ENCODE measurements at places on chromosomes 3 and 15.

DNA sequence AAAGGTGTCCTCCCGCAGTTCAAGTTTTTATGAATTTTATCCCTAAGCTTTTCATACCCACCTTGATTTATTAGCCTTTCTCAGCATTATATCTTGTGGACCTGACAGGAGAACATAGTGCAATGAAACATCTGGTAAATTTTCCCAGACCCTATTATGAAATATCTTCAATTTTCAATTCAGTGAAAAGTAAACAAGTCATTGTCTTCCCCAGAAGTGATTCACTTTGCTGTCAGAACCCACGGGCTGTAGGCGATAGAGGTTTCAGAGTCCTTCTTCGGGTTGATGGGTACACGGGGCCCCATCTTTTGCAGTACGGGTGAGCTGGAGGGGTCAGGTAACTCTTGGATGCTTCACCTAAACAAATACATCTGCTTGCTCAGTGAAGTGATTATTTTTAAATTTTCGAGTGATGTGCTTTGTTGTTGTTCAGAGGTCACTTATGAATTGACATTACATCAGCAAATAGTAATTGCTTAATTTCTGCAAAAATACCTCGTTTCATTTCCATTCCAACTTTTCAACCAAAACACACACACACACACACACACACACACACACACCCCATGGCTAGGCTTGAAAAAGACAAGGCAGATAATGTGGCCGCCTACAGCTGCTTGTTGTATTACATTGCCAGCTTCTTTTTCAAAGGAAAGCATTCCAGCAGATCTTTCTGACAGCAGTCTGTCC is 102.9 kb downstream of the SEMA6D start:
- DNase-seq = no peak

- DNase-seq = no peak
These were observed 14.2 kb downstream of the BAHD1 start for GRCh38 chr15:40454904-40455391.

- no peak for DNase-seq
These were observed 22.4 kb downstream of the DUOX1 start for GRCh38 chr15:45151998-45152828.

GRCh38 chr3:36991923-36992805 is 767 bp downstream of the EPM2AIP1 start:
- DNase-seq = no peak

DNA sequence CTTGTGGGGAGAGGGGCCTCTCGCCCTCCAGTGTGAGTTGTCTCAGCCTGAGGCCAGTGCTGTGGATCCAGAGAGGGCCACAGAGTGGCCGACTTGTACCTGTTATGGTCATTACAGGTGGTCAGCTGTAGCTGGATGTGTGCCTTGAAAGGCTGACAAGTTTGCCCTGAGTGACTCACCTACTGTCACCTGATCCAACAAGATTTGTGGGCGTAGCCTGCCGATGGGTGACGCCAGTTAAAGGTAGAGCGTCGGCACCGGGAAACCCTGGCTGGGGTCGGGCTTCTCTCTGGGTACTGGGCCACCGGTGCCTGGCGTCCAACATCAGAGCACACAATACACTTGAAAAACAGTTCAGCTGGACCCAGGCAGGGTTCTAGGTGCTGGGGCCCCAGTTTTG is 2.8 kb upstream of the ISG20 start:
- peak; percentile 69 for DNase-seq

DNA sequence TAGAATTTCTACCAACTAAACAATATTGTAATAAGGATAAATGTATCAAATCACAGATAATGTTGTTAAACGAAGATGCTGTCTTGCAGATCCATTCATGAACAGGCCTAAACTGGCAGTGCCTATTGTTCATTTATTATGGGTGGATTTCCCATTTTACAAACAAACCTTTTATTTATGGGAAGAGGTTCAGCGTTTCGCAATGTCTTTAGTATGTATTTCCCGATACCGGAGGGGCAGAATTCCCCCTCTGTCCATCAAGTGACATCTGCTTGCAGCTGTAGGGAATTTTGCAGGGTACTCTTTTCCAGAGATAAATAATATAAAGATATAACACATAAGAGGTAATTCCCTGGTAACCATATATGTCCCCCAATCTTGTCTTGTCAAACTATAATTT is 5.7 kb downstream of the CEP19 start:
- DNase-seq = no peak

DNA sequence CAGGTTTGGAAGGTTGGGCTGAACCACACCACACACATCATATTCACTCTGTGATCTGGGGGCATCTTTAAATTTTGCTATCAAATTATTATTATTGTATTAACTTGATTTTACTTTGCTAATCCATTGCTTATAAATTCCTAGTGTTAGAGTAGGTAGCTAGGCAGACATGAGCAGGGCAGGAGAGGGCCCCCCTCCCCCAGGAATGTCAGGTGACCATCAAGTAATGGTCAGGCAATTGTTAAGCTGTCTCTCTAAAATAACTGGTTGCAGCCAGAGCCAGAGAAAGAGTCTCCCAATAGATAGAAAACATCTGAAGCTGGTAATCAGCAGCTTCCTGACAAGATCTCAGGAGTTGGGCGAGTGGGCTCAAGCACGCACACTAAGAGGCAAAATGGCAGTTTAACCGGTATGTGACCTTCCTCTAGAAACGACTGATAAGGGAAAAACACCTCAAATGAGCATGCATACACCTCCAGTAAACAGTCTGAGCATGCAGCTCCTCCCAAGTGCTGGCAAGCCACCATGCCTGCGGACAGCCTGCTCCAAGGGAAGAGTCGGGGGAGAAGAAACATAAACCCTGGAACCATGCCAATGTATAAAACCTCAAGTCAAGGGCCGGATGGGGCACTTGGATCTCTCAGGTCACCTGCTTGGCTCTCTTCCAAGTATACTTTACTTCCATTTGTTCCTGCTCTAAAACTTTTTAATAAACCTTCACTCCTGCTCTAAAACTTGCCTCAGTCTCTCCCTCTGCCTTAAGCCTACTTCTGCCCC is 3.1 kb upstream of the CXCR6 start:
- DNase-seq = no peak

DNA sequence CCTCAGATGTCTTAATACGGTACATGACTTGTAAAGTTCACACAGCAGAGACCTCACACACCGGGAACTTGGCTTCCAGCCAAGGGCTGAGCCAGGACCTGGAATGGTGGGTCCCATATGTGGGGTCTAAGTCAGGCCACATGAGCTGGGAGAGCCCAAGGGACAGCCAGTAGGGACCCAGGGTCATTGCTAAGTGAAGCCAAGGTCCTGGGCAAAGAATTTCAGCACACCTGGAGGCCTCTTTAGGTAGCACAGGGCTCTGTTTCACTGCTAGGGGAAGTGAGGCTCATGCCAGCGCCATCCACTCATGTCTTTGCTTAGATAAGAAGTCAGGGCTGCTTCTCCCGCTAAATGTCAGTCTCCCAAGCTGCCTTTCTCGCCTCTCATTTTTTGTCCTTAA is 116.6 kb upstream of the TLE3 start:
- no peak for DNase-seq

- DNase-seq = peak; percentile 62
These were observed 5.7 kb downstream of the EIF4G1 start for GRCh38 chr3:184320104-184320445.

GRCh38 chr3:133949438-133949837 is 53.8 kb upstream of the RAB6B start:
- no peak for DNase-seq

DNA sequence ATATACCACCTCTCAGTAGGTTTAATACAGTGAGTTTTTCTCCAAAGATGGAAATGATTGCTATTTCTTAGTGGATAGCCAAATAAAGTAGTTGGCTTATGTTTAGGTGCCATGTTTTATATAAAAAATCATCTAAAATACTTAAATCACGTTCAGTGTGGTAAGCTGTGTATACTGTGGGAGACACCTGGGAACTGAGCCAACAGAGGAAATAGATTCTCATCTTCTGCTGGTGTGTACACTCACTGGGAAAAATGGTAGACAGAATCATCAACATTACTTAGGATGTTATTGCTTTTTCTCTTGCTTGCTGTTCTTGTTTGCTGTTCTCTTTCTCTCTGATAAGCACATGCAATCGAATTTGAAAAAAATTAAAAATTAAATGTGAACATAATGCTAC is 112.6 kb upstream of the MB21D2 start:
- no peak for DNase-seq

DNA sequence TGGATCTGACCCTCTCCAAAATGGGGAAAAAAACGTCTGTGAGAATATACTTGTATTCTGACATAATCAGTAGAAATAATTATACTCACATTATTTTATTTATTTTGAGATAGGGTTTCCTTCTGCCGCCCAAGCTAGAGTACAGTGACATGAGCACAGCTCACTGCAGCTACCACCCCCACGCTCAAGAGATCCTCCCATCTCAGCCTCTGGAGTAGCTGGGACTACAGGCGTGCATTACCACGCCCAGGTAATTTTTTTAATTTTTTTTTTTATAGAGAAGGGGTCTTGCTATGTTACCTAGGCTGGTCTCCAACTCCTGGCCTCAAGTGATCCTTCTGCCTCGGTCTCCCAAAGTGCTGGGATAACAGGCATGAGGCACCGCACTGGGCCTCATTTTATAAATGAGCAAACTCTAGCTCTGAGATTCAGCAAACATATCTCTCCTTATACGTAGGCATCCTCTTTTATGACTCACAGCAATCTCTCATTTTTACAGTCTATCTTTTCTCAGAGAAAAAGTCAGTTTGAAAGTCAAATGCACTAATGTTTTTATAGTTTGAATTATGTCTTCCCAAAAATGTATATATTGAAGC is 989 bp upstream of the VGLL3 start:
- DNase-seq = no peak
